CD4-positive, alpha-beta T cell (primary cell): ENCODE measurements at places on chromosomes 6 and 20.
A peak's percentile ranks its signal among the peaks of the same experiment; 100 is the strongest.

GRCh38 chr6:19127081-19127480 lies 710.1 kb upstream of the ID4 start:
- no peak for DNase-seq

DNA sequence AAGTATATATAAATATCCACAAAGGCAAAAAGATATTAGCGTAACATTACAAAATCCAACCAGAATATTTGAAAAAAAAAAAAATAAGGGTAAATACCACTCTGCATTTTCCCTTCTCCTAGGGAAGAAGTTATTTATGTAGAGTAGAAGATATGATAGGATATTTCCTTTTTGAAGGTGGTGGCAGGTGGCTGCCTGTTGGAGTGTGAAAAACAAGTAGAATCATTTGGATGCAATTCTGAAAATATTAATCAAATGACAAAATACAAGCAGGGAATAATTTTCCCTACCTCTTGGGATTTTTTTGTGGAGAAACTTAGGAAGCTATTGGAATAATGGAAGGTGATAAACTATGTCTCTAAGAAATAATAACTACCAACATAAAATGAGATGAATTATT lies 62.5 kb upstream of the OGFRL1 start:
- DNase-seq = no peak

DNA sequence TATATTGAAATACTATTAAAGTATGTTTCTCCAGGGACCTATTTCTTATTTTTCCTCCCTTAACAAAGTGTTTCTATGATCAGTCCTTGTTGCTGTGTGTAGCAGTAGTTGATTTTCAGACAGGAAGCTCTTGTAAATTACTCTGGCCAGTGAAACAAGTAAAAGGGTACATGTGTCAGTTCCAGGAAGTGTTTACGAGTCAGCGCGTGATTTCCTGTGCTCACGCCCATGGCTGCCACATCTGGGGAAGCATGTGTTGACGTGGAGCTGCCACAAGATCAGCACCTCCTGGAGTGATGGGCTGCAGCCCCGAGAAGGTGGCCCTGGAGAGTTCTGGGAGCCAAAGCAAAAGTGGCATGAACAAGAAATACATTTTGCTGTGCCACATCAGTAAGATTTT lies 38.6 kb upstream of the GGTLC1 start:
- peak; percentile 78 for DNase-seq

DNA sequence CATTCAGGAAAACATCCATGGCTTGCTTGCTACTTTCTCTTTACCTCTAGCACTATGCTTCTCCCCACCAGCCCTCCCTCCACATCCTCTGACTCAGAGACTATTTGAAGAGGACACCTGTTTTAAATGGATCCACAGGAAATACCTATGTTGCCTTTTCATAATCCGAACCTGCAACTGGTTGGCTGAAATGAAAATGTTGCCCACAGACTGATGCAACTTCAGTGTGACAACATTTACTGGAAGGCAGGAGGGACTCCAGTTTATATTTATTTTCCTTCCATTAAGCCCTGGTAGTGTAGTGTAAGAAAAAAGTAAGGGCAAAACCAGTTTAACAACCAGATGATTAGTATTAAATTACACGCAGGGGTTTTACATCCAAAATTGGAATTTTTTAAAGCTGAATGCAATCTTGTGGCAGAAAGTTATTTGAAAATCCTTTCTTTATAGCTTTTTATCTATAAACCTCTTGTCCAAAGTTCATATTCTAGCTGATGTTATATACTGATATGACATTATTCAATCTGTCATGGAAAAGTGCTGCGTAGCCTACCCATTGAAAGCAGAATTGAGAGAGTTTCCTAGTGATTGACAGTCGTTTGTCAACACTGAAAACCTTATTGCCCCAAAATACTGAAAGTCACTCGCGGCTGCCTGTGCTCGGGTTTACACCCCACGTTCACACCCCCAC lies 881 bp upstream of the AIG1 start:
- no peak for DNase-seq

DNA sequence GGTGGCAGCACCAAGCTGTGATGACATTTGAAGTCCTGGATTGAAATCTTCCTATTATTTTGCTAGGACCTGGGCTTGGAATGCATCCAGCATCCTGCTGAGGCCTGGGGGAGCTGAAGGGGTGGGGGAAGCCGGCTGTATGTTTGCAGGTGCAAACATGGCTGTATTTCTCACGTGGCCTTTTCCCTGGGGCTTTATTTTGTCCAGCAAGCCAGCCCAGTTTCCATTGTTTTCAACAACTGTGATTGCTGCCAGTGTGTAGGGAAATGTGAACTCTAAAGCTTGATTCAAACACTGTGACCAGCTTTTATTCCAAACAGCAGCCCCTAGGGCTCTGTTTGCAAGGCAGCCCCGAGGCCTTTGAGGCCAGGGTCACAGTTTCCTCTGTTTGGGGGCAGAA lies 683.0 kb downstream of the DHX35 start:
- DNase-seq = no peak

GRCh38 chr6:129498950-129499842 lies 210.8 kb downstream of the ARHGAP18 start:
- no peak for DNase-seq

DNA sequence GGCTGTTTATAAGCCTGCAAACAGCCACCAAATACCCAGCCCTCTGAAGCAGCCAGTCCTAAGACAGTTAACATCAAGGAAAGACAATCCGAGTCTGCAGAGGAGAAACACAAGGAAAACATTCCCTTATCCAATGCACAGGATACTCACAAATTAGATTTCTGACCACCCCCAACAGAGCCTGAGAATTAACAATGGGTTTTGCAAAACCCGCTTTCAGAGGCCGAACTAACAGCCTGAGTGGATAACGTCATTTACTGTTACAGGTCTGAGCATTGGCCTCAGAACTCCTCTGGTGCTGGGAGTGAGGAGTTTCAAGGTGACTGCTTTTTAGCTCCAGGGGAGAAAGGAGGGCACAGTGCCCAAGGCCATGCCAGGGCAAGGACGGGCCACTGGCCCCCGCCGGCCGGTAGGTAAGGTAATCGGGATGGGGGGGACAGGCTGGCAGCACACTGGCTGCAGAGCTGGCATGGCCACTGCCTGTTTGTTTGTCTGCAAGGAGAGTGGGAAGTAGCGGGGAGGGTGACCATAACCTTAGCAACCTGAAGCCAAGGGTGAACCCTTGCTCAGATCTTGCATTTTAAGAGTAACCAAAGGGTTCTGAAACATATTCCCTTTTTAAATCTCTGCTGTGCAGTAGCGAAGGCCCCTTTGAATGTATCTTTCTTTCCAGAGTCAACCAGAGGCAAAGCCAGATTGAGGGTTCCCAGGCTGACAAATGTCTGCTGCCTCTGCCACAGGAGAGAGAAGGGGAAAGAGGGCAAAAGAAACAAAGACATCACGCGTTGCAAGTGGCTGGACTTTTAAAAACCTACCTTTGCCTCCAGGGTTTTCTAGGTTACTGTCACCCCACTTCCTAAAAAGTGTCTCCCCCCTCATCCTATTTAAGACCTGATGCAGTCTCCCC lies 3.9 kb downstream of the ZMYND8 start:
- DNase-seq = no peak

DNA sequence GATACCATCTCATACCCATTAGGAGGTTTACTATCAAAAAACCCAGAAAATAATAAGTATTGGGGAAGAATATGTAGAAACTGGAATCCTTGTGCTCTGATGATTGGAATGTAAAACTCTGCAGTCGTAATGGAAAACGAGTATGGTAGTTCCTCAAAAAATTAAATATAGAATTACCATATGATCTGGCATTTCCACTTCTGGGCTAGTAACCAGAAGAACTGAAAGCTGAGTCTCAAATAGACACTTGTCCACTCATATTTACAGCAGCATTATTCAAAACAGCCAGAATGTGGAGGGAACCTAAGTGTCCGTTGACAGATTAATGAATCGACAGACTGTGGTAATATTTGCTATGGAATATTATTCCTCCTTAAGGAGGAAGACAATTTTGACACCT lies 44.3 kb downstream of the FOXC1 start:
- no peak for DNase-seq

GRCh38 chr6:30130887-30131862 lies 4.8 kb upstream of the TRIM40 start:
- DNase-seq = peak; percentile 48

DNA sequence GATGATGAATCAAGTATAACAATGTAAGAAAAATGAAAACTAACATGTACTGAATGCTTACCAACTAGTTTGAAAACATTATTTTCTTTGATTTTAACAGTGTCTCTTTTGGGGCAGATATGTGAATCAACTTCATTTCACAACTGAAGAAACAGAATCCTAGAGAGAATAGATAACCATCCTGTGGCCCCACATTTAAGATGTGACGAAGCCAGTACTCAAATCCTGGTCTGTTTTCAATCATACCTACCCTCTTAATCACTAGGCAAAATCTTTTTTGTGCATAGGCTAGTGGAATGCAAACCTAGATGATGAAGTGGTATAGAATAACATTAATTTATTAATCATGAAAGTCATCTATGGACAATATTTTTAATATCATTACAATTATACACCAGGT lies 371.6 kb upstream of the EPHA7 start:
- DNase-seq = no peak

- DNase-seq = peak; percentile 21
Measured at GRCh38 chr6:4059115-4059777, 19.7 kb downstream of the FAM217A start.

DNA sequence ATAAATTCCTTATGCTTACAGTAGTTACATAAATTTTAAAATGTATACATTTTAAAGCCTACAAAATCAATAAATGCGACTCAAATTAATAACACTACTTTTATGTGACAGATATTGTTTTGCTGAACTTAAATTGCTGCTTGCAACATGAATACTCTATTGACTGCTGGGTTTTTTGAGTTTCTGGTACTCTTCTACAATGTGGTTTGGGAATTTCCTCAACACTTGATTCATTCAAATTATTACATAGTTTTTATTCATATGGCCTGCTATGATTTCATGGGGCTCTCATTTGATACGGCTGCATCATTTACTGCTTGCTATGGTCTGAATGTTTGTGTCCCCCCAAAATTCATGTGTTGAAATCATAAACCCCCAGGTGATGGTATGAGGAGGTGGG lies 2.3 kb upstream of the TXLNB start:
- no peak for DNase-seq

GRCh38 chr6:157904999-157905398 lies 76.7 kb upstream of the SYNJ2 start:
- no peak for DNase-seq

- no peak for DNase-seq
Measured at GRCh38 chr6:79574630-79575225, 37.5 kb upstream of the LCA5 start.

GRCh38 chr6:105310371-105310770 lies 92.5 kb downstream of the PREP start:
- DNase-seq = no peak

DNA sequence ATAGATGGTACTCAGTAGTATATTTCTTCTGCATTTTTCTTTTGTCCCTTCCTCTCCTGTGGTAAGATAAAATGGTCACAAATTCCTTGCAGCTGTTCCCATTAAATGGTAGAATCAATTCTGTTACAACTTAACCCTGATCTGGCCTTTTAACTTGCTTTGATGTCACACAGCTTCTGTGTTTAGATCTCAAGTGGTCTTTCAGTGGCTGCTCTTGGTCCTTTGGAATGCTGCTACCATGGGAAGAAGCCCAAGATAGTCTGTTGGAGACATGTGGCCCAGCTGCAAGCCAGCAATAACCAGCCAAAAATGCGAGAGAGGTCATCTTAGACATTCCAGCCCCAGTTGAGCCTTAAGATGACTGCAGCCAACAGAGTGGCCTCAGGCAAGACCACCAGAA lies 429.7 kb downstream of the KIF16B start:
- DNase-seq = no peak

GRCh38 chr20:24763386-24764026 lies 185.6 kb upstream of the CST7 start:
- no peak for DNase-seq

GRCh38 chr20:61797971-61798411 lies 267.7 kb downstream of the TAF4 start:
- DNase-seq = no peak

DNA sequence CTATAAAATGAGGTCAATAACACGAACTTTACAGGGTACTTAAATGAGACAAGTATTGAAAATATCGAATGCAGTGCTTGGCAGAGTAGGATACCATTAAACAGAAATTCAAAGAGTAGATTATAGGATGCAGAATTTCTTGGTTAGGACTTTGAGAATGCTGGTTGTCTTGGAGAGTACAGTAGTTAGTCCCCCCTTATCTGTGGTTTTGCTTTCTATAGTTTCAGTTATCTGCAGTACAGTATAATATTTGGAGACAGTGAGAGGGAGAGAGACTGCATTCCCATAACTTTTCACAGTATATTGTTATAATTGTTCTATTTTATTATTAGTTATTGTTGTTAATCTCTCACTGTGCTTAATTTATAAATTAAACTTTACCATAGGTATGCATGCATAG lies 290.5 kb downstream of the BTBD9 start:
- DNase-seq = no peak

GRCh38 chr6:159397753-159398152 lies 228.6 kb downstream of the FNDC1 start:
- no peak for DNase-seq

DNA sequence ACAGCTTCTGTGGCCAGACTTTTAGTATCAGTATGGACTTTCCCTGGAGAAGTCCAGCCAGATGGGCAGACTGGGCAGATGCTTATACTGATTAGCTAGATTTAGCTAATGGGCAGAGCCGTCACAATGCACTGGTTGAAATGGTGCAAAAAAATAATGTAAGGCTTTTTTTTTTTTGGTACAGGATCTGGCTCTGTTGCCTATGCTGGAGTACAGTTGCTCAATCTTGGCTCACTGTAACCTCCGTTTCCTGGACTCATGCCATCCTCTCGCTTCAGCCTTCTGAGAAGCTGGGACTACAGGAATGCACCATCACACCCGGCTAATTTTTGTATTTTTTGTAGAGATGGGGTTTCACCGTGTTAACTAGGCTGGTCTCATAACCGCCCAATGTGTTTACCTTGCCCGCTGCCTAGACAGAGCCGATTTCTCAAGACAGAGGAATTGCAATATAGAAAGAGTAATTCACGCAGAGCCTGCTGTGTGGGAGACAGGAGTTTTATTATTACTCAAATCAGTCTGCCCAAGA lies 16.4 kb upstream of the KIFC1 start:
- no peak for DNase-seq

GRCh38 chr6:7505189-7505699 lies 36.2 kb upstream of the DSP start:
- no peak for DNase-seq

DNA sequence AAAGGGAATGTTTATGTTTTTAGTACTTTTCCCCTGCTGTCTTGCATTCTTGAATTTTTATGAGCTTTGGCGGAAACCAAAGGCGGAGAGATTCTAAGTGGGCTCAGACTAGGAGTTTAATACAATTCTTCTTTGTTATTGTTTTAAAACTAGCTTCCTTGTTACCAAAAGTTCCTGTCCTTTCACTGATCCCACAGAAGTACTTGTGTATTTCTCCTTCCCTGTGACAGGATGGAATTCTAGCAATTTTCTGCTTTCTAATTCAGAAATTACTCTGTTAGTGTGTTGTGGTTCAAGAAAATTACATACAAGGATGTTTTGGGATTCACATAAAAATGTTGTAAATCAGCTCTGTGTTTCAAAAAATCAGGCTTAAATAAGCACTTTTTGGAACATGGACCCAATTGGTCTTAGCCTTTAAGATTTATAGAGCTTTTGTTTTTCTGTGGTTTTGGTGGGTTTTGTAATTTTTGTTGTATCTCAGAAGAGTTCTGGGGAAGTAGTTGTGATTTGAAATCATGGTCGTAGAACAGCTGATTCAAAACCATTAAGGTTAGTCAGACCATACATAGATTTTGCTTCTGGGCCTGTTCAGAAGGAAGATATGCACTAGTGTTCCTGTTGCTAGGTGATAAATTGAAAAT lies 17.6 kb upstream of the CTAGE9 start:
- no peak for DNase-seq
